ENCODE measurements at places on chromosomes 7 and 10. TPM values are rescaled to one million over a fixed set of nuclear protein-coding genes. Genes with fewer than 3 reads are reported as not detected.

- DNase-seq: no peak
Measured at GRCh38 chr10:29815572-29815971, 180.8 kb upstream of the SVIL start.

Gene MRLN
- 120 TPM for total RNA-seq

DNA sequence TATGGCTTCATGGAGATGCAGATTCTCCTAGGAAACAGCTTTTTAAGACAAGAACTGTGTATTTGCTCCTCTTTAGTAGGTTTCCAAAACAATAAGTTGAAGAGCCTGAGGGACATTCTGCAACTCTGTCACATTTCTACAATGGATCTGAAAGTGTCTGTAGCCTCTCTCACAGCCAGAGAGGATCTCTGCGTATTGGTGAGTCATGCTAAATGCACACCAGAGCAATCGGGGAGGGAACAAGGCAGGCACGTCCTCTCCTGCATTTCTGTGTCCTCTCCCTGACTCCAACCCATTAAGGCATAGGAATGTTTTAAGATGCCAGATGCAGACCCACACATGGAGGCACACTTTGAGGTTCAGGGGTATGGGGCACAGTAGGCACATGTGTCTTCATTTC, 1126.4 kb upstream of the GHITM start:
- DNase-seq: peak; percentile 1

GRCh38 chr7:2259480-2259879, 17.5 kb downstream of the NUDT1 start:
- no peak for DNase-seq

- peak; percentile 84 for DNase-seq
Measured at GRCh38 chr10:77011874-77012811, 625.5 kb downstream of the KCNMA1 start.

GRCh38 chr7:69439636-69440325, 158.5 kb upstream of the AUTS2 start:
- no peak for DNase-seq
